ENCODE measurements at places on chromosomes 16 and 17. TPM values are rescaled to one million over a fixed set of nuclear protein-coding genes. Genes with fewer than 3 reads are reported as not detected.

Gene MAP2K6
- total RNA-seq = 2.9 TPM

Gene RAB40C
- total RNA-seq = 11.5 TPM

Gene CHST4
- total RNA-seq = not detected

Gene SNX20
- not detected for total RNA-seq

Gene CDH3
- not detected for total RNA-seq

Gene MRPL38
- 27.4 TPM for total RNA-seq

Gene PRSS36
- 0.31 TPM for total RNA-seq

Gene KCNH6
- total RNA-seq = 0.06 TPM

Gene OR3A3
- not detected for total RNA-seq

Gene TMEM238L
- not detected for total RNA-seq

Gene RNF222
- not detected for total RNA-seq

Gene KRT31
- not detected for total RNA-seq

Gene PLLP
- 1.6 TPM for total RNA-seq

Gene CLEC19A
- total RNA-seq = not detected

Gene MYCBPAP
- total RNA-seq = 0.16 TPM

Gene BRICD5
- 2.1 TPM for total RNA-seq

Gene HEATR9
- total RNA-seq = not detected

Gene NLRC3
- total RNA-seq = 0.97 TPM

Gene FZD2
- 0.16 TPM for total RNA-seq

Gene CDC42EP4
- total RNA-seq = 10.7 TPM

Gene CACNG1
- total RNA-seq = not detected

Gene OR1A1
- not detected for total RNA-seq

Gene PRR29
- 0.44 TPM for total RNA-seq

Gene SDR42E2
- not detected for total RNA-seq

Gene SERPINF2
- 0.49 TPM for total RNA-seq

Gene CCL17
- not detected for total RNA-seq

Gene STAC2
- total RNA-seq = not detected

Gene C17orf78
- not detected for total RNA-seq

Gene SLC6A2
- total RNA-seq = 0.38 TPM

Gene GRB7
- 0.16 TPM for total RNA-seq

Gene NXPH3
- 1.5 TPM for total RNA-seq

Gene KRTAP2-3
- not detected for total RNA-seq

Gene GLIS2
- 0.97 TPM for total RNA-seq

Gene ABCC11
- total RNA-seq = not detected

Gene CLEC18A
- total RNA-seq = 0.50 TPM

Gene CRAMP1
- 6.0 TPM for total RNA-seq

Gene TMC8
- 0.16 TPM for total RNA-seq

Gene KRTAP4-16
- total RNA-seq = not detected

Gene NEURL4
- 10.4 TPM for total RNA-seq

Gene RCVRN
- not detected for total RNA-seq
